ENCODE measurements at places on chromosomes 4 and X.

DNA sequence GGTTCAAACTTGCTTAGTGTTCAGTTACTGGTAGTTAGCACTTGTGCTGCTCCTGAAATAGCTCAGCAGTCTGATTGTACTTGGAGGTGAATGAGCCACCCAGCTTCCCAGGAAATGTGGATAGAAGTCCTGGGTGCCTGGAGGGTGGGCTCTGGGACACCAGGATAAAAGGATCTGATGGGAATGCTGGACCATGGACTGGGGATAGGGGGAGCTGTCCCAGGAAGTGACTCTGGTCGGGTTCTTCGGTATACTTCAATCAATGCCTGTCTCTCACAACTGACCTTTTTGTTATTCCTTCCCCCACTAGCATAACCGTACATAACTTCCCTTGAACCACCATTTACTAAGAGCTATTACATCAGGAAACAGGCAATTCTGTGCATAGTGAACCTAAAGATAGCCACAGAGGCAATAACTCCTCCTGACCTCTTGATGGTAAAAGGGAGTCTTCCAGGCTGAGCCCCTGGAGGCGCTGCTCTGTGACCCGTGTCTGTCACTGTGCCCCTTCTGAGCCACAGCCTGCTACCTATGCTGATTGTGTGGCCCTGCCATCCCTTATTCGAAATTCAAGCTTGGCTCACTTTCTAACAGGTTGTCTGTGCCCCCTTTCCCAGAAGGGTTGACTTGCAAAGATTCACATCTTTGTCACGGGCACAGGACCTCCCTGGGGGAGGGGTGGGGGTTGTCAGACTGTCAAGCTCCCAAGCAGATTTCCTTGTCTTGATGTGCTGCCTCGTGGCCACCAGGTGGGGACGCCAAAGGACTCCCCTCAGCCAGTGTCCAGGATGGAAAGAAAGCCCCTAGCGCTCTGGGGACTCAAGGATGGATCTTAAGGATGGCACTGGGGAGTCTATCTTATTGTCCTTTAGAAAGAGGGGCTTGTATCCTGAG, 24.5 kb upstream of the WDR1 start:
- no peak for DNase-seq

DNA sequence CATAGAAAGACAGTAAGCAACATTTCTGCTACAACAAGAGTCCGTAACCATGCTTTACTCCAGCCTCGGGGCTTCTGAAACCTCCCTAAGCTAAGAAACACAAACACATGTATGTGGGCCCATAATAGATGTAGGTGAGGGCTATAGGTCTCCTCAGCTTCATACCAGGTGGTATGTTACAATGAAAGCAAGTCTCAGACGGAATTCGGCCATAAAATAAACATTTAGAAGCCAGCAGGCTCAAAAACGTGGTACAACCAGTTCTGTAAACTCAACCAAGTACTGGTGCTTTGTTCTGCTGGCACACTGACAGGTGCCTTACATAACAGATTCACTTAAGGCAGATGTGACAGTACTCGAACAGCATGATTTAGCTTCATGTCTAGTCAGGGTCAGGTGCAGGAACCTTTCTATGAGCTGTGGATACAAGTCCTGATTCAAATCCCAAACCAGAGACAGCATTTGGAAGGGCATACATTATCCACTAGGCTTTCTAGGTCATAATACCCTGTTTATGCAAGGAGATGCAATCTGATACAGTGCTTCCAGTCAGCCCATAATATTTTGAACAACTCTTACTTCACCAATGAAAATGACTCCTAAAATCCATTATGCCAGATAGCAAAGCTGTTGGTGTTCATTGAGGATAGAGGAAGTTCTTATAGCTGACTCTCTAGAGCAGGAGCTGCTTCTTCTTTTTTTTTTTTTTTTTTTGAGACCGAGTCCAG, 113.8 kb upstream of the ENPP6 start:
- no peak for DNase-seq

- DNase-seq: no peak
Observed at GRCh38 chr4:26148927-26149326, 171.9 kb upstream of the RBPJ start.

- DNase-seq: no peak
Observed at GRCh38 chrX:154540897-154541535, 5.6 kb downstream of the G6PD start.

DNA sequence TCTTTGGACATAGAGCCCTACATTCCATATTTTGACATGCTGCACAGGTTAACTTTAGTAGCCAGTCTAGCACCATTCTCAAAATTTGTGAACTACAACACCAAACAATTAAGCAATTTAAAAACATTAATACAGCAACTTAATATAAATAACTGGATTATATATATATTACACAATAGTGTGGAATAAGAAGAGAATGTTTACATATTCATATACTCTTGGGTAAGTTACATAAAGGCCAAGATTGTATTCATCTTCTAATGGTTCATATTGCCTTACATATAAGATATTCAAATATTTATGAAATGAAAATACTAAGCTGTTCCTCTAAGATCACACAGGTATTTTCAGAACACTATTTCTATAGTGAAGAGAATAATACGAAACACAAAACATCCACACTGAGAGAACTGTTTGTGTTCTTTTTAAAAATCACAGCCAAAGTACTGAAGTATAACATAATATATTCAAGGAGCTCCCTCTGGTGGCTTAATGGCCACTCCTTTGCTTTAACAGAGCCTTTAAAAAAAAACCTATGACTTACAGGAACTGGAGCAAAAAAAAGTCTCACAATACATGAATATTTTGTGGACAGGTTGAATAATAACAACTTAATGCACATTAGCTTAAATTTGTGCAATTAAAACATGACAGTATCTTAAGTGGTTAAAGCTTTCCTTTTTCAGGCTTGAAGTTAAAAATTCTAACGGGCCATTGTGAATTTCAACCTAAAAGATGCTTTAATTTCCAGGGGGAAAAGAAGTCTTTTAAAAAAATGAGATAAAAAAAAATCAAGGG, 46.2 kb downstream of the NEK1 start:
- no peak for DNase-seq

- DNase-seq: no peak
Observed at GRCh38 chr4:137000432-137000831, 531.9 kb downstream of the PCDH18 start.

- DNase-seq: no peak
Observed at GRCh38 chr4:11632025-11632424, 203.3 kb upstream of the HS3ST1 start.

GRCh38 chr4:180394730-180395129, 1848.5 kb upstream of the TENM3 start:
- no peak for DNase-seq

DNA sequence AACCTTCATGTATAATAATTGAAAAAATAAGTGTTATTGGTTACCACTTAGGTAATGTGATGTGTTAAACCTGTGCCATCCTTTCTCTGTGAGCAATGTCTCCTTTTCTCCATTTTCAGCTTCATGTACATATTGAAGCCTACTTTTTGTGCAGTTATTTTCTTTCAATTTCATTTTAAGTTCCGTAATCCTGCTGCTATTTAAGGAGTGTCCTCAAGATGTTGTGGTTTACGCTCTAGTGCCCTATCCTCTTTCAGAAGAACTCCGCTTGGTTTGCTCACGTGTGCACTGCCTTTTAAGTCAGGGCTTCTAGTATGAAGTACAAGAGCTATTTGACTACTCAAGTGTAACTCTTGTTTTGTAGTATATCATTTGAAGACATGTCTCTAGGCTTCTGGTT, 2253.2 kb upstream of the TENM3 start:
- no peak for DNase-seq

DNA sequence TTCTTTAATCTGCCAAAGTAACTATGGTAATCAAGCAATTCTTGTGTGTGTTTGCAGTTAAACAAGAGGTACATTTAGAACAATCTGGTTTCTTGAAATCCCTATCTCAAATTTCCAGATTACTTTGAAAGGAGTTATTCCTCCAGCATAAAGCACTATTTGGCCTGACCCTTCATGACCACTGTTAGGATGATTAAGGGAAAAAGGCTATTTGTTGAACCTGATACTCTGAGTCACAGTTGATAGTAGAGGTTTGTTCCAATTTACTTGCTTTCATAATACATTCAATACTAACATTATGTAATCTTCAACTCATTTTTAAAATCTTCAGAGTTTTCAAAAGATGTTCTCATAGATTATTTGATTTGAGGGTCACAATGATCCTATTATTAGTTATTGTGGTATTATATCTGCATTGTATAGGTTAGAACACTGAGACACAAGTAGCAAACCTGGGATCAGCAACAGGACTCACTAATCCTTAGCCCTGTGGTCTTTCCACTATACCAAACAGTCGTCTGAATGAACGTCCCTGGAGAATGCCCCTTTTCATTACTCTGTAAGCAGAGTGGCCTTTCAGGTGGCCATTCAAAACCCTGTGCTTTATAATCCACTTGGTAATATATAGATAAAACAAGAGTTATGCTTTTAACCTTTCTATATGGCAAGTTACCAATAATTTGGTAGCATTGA, 8.1 kb upstream of the NDST4 start:
- no peak for DNase-seq

GRCh38 chr4:188811121-188811520, 671.9 kb downstream of the TRIML1 start:
- no peak for DNase-seq
